ENCODE measurements at places on chromosomes 1 and 21. TPM values are rescaled to one million over a fixed set of nuclear protein-coding genes. Genes with fewer than 3 reads are reported as not detected.

NCMAP gene
- 0.59 TPM for polyA plus RNA-seq

HNRNPCL2 gene
- not detected for polyA plus RNA-seq

TRPM2 gene
- 1.2 TPM for polyA plus RNA-seq

TRABD2B gene
- polyA plus RNA-seq = 26.6 TPM

RNF2 gene
- polyA plus RNA-seq = 44.8 TPM

SLC35A3 gene
- 34.5 TPM for polyA plus RNA-seq

CYP2J2 gene
- 1.5 TPM for polyA plus RNA-seq

GRCh38 chr1:59871746-59872145, 54.8 kb downstream of the CYP2J2 start:
- no peak for DNase-seq

GRCh38 chr1:67226688-67227087, 60.4 kb downstream of the IL23R start:
- no peak for DNase-seq

- DNase-seq = no peak
Measured at GRCh38 chr1:228007801-228008341, 1.1 kb downstream of the WNT3A start.

GRCh38 chr21:46119144-46119636, 21.3 kb downstream of the COL6A2 start:
- no peak for DNase-seq

DNA sequence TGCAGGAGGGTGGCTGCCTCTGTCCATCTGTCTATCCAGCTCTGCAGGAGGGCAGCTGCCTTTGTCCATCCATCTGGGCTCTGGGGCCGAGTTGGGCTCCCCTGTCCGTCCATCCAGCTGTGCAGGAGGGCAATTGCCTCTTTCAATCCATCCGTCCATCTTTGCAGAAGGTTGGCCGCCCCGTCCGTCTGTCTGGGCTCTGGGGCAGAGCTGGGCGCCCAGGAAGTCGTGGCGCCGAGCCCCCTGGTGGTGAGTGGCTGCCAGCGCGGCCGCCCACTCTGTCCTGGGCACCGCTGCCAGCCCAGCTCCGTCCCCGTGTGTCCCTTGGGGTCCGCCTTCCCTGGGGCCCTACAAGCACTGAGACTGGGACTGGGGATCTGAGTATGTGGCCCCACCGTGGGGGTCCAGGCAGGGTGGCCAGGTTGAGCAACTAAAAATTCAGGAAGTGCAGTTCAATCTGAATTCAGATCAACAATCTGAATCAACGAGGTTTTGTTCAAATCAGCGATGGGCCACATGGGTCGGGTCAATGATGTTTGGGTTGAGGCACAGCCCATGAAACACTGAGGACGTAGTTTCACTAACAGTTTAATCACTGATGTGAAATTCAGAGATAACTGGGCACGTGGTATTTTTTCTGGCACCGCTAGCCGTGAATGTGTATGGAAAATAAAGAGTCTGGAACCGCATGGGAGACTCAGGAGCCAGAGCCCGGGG, 99.1 kb upstream of the ACTRT2 start:
- no peak for DNase-seq

DNA sequence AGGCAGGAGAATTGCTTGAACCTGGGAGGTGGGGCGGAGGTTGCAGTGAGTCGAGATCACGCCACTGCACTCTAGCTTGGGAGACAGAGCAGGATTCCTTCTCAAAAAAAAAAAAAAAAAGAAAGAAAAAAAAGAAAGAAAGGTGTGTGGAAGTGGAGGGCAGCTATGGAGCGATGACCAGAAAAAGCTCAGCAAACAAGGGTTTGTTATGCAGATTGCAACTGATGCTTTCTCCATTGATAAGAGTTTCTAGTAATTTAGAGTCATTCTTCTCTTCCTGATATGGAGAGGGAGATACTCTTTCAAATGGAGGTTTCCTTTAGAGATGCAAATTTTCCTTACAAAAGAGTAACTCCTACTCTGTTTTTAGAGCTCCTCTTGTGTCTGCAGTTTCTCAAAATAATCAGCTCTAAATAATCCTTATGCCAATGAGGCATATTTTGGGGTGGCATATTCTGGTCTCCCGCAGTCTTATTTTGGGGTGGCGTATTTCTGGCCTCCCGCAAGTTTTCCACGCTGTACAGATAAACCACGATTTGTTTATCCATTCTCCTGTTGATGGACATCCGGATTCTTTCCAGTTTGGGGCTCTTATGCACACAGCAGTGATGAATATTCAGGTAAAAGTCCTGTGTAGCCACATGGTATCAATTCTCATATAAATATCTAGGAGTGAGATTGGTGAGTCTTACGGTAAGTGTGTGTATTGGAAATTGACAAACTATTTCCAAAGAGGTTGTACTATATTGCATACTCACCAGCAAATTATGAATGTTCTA, 30.7 kb upstream of the RCC2 start:
- no peak for DNase-seq

DNA sequence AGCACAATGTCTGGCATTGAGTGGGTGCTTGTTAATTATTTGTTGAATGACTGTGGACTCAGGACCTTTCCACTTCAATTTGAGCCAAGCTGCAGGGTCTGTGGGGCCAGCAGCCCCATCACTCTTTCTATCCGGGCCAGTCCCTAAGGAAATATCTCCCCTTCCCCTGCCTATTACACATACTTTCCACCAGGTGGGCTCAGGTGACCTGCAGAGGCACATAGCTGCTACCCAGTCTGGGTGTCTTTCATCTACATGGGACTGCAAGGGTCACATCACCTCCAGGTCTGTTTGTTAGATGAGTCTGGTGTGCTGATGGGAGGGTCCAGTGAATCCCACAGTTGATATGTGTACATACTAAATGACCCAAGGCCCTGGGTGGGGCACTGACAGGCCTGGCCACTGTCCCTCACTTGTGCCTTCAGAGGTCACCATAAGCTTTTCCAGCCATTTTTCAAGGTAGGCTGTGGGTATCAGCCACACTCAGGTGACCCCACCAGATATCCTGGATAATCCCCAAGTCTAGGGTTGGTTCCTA, 59.5 kb upstream of the KDM4A start:
- no peak for DNase-seq

GRCh38 chr1:156746728-156747631, 4.5 kb downstream of the HDGF start:
- peak; percentile 93 for DNase-seq

DNA sequence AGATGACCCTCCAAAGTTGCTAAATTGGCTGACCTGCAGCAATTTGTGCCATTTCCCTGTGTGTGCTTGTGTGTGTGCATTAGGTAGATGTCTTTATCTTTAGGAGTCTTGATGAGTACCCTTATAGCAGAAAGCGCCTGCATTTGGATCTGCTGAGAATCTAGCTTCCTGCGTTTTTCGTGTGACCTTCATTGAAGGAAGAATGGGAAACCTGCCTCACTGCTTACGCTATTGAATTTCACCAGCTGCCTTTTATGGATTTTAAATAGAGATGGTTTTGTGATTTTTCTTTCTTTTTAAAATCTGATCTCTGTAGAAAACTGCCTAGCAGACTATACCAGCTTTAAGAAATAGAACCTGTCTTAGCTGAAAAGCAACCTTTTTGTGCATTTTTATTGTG, 124.5 kb downstream of the CACHD1 start:
- no peak for DNase-seq

DNA sequence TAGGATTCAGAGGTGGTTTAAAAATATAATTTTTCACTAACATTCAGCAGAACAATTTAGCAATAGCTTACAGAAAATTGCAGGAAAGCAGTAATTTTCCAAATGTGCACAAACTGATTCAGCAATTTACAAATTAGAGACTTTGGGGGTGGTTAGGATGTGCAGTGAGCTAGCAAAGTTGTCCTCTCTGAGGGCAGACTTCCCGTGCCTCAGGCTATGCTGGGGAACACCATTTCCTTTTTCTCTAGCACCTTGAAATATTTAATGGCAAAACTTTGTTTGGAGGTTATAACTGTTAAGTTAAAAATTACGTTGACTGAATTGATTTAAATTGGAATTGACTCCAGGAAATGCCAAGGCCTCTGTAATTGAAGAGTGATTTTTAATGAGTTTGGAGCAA, 258.9 kb downstream of the PTBP2 start:
- DNase-seq = no peak

DNA sequence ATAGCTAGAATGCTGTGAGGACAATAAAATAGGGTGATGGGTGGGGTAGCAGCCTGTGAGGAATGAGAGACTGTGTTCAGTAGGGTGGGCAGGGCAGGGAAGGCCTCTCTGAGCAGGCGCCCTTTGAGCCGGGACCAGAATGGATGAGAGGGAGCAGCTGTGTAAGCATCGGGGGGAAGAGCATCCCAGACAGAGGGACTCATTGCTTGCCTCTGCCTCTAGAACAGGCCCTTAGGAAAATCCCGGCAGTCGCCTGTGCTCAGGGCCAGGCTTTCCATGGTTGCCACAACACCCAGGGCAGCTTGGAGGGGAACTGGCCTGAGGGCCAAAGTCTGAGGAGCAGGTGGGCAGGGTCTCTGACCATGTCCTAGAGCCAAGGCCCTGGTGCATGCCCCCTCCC, 774 bp downstream of the SLC2A7 start:
- DNase-seq = no peak

DNA sequence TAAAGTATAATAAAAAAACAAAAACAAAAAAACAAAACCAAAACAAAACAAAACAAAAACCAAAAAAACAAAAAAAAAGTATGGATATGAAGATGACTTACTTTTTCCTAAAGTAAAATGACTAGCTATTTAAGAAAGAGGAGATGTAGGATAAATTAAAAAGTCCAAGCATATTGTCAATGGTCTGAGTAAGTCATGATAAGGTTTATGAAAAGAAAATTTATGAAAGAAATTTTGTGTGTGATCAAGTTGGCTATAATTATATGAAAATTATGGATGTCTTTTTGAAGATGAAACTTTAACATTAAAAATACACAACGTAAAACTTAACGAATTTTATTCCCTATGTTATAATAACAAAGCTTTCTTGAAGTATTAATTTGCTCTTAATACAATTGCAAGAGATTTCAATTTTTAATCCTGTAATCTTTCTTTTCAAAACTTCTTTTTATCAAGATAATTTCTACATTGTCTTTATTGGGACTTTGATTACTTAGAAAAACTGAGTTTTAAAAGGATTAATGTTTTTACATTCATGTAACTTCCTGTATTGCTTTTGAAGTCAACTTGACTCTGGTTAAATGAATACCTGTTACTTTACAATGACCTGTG, 200.9 kb upstream of the IVNS1ABP start:
- no peak for DNase-seq

DNA sequence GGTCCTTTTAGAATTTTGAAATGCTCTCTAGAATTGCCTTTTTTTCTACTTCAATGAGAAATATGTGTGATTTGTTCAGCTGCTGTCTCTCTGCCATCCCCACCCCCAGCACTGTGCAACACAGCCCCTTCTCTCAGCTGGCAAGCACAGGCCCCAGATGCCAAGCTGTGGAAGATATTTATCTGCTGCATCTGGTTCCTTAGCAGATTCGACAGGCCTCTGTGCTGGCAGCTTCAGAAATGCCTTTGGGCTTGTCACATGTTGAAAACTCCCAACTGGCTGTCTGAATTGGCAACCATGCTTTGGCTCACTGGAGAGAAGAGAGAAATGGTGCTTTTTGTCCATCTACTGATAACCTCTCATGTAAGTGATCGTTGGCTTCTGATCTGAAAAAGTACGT, 206.7 kb upstream of the C1orf87 start:
- no peak for DNase-seq

- peak; percentile 27 for DNase-seq
Measured at GRCh38 chr1:55547405-55547804, 332.2 kb upstream of the USP24 start.

- no peak for DNase-seq
Measured at GRCh38 chr1:226984521-226985238, 44.6 kb downstream of the COQ8A start.

- DNase-seq = no peak
Measured at GRCh38 chr1:54149734-54150133, 3.1 kb downstream of the CDCP2 start.

DNA sequence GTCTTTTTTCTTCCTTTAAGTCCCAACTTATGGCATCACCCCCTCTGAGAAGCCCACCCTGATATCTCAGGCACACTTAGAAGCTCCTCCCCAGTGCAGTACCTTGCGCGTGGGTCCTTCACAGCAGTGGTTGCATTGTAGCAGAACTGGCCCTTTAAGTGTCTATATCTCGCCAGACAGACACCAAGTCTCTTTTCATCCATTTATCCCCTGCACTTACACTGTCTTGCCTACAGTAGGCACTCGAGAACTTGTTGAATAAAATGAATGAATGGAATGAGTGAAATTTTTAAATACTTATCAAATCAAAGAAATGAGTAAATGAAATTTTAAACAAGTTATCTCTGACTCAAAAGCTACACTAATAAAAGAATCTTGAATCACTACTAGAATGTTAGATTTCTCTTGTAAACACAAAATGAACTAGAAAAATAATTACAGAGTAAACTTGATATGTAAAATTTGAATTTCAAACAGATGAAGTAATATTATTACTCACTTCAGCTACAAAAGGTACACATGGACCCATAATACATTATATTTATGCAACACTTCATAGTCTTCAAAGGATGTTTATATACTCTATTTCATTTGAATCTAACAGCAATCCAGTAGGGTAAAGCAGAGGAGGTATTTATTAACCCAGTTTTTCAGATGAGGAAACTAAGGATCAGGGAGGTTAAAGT, 54.7 kb upstream of the MAN1A2 start:
- DNase-seq = no peak

DNA sequence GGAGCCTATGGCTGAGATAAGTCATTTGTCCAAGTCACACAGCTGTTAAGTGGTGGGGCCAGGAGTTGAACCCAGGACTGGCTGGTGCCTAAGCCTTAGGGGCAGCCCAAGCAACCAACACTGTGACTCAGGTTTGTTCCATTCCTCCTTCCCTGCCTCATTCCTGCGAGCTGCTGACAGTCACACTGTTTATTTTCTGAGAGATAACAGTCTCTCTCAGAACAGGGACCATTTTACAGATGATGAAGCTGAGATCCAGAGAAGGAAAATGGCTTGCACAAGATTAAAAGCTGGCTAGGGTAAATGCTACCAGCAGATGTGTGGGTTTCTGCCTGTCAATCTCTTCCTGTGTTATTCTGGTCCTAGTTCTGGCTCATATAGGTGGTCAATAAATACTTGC, 24.3 kb upstream of the TCEA3 start:
- no peak for DNase-seq

GRCh38 chr21:36135391-36136102, 668 bp downstream of the CBR3 start:
- DNase-seq = peak; percentile 64

DNA sequence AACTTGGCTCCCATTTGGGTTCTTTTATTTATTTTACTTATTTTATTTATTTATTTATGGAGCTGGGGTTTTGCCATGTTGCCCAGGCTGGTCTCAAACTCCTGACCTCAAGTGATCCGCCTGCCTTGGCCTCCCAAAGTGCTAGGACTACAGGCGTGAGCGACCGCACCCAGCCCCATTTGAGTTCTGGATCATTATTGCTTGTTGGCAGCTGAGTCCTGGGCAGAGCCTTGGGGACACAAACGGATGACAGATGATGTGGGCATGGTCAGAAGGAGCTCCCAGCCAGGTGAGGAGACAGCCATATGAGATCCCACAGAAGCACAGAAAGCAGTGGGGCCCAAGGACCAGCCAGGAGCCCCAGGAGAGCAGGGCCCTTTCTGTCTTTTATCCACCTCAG, 254.0 kb downstream of the MATN1 start:
- DNase-seq = no peak

- no peak for DNase-seq
Measured at GRCh38 chr1:228872080-228872479, 136.8 kb downstream of the RHOU start.

- DNase-seq = no peak
Measured at GRCh38 chr1:179046808-179047635, 21.3 kb downstream of the FAM20B start.
